Mesothelial cell of epicardium (in vitro differentiated cells): ENCODE measurements at places on chromosomes 2 and 18.

DNA sequence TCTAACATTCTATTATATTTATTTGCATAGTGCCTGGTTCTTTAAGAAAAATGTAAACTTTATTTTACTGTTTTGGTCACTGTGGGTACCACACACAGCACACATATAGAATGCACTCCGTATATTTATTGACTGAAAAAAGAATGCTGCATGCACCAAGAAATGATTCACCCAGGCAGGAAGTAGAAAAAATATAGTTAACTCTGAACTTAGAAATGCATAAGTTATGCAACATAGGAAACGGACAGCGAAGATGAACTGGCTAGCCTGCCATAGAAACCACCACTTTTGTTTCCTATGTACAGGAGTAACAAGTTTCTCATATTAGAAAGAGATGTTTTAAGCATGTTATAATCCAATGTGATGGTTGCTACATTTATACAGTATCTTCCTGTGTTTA lies 635.8 kb downstream of the DSC3 start:
- no peaks in the 10 kb centered on the region for H3K4me1 ChIP-seq
- H3K36me3 ChIP-seq, result peaks cover 7% of the 10 kb centered on the region
- no peak overlapping the region for H3K27ac ChIP-seq
- H3K4me3 ChIP-seq, result no peak overlapping the region

GRCh38 chr2:84457686-84458085 lies 1.4 kb downstream of the SUCLG1 start:
- DNase-seq, result no peak
- H3K27ac ChIP-seq, result no peak overlapping the region
- no peaks in the 10 kb centered on the region for H3K36me3 ChIP-seq
- no peaks in the 10 kb centered on the region for H3K27me3 ChIP-seq
- H3K4me1 ChIP-seq, result peaks cover 26% of the 10 kb centered on the region

DNA sequence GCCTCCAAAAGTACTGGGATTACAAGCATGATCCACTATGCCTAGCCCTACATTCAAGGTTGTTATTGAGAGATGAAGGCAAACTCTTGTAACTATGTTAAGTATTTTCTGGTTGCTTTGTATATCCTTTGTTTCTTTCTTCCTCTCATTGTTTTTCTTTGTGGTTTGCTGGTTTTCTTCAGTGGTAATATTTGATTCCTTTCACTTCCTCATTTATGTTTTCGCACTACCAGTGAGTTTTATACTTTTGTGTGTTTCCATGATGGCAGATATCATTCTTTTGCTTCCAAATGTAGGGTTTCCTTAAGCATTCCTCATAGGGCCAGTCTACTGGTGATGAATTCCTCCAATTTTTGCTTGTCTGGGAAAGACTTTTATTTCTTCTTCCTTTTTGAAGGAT lies 90.2 kb downstream of the NCK2 start:
- peaks cover 12% of the 10 kb centered on the region for H3K4me1 ChIP-seq
- no peak for DNase-seq
- H3K27me3 ChIP-seq, result no peaks in the 10 kb centered on the region
- no peak overlapping the region for H3K27ac ChIP-seq
- H3K36me3 ChIP-seq, result peaks cover 50% of the 10 kb centered on the region

DNA sequence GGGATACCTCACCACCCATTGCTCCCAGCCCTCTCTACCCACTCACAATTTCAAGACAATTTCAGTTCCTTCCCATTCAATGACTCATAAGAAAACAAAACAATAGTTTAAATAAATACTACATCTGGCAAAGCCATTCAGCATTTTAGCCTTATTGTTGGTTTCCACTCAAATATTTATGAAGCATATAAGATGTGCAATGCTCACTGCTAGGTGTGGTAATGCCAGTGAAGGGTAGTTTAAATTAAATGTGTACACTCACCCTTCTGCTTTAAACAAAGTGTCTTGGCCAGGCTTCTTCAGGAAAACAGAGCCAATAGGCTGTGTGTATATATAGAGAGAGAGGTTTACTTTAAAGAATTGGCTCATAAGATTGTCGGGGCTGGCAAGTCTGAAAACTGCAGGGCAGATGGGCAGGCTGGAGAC lies 37.0 kb downstream of the INO80C start:
- H3K4me1 ChIP-seq, result peaks cover 12% of the 10 kb centered on the region
- H3K36me3 ChIP-seq, result peaks cover under 1% of the 10 kb centered on the region
- no peaks in the 10 kb centered on the region for H3K27me3 ChIP-seq
- no peak for DNase-seq
- no peak overlapping the region for H3K4me3 ChIP-seq

- H3K27me3 ChIP-seq, result no peaks in the 10 kb centered on the region
- H3K36me3 ChIP-seq, result peaks cover 27% of the 10 kb centered on the region
- H3K4me3 ChIP-seq, result no peak overlapping the region
- no peaks in the 10 kb centered on the region for H3K4me1 ChIP-seq
- H3K27ac ChIP-seq, result no peak overlapping the region
Measured at GRCh38 chr2:212052412-212053159, 486.0 kb downstream of the ERBB4 start.

DNA sequence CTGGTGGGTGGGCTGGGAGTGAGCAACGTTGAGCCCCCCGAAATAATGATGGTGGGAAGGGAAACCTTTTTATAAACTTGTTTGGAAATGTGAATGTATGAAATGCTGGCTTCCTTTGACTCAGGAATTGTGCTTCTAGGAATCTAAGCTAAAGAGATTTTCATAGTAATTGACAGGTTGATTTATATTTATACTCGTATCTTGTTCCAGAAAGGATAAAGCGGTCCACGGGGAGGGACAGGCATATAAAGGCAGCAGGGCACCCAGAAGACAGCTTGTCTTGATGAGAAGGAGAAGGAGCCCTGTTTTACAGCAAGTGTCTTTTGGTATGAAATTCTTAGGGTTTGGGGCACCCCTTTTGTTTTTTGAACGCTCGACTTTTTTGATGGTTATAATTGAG lies 157.8 kb downstream of the AGAP1 start:
- no peaks in the 10 kb centered on the region for H3K27me3 ChIP-seq
- no peak for DNase-seq
- H3K4me1 ChIP-seq, result peaks cover 5% of the 10 kb centered on the region

GRCh38 chr18:2969695-2970094 lies 43.2 kb downstream of the LPIN2 start:
- no peaks in the 10 kb centered on the region for H3K27me3 ChIP-seq
- H3K4me3 ChIP-seq, result no peak overlapping the region
- H3K36me3 ChIP-seq, result peaks cover 8% of the 10 kb centered on the region
- H3K4me1 ChIP-seq, result peaks cover 47% of the 10 kb centered on the region
- DNase-seq, result no peak

DNA sequence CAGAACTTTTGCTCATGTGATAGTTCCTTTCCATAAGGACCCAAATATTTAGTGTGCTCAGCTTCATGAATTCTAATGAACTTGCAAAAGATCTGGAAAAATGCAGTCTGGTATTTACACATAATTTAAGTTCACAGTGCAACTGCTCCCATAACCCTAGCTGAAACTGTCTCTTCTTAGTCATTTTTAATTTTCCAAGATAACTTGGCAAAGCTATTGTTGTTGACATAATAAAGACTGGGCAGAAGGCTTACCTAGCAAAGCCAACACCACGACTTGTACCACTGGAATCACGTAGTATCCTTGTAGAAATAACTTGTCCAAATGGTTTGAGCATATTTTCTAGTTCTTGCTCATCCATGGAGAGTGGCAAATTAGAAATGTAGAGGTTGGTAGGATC lies 103.0 kb upstream of the ITGB6 start:
- DNase-seq, result no peak
- peaks cover 37% of the 10 kb centered on the region for H3K36me3 ChIP-seq
- no peaks in the 10 kb centered on the region for H3K27me3 ChIP-seq
- H3K27ac ChIP-seq, result no peak overlapping the region
- no peak overlapping the region for H3K4me3 ChIP-seq

DNA sequence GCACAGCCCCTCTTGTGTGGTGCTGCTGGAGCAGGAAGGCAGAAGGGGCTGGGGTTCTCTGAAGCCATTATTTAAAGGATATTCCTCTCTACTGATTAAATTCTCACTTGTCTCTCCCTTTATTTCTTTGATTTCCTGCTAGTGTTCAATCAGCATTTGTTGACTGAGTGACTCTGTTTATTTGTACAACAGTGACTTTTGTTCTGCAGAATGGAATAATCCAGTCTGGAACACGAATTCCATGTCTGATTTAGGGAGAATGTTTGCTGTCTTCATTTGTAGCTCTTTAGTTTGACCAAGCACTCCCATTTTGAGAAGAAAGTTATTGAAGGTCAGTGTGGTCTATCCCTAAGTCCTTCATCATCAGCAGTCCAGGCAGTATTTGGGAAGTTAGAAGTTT lies 141.2 kb downstream of the SETBP1 start:
- H3K4me3 ChIP-seq, result no peak overlapping the region
- H3K27me3 ChIP-seq, result no peaks in the 10 kb centered on the region
- DNase-seq, result no peak
- H3K36me3 ChIP-seq, result peaks cover 2% of the 10 kb centered on the region
- H3K27ac ChIP-seq, result no peak overlapping the region
- H3K4me1 ChIP-seq, result peaks cover 60% of the 10 kb centered on the region

DNA sequence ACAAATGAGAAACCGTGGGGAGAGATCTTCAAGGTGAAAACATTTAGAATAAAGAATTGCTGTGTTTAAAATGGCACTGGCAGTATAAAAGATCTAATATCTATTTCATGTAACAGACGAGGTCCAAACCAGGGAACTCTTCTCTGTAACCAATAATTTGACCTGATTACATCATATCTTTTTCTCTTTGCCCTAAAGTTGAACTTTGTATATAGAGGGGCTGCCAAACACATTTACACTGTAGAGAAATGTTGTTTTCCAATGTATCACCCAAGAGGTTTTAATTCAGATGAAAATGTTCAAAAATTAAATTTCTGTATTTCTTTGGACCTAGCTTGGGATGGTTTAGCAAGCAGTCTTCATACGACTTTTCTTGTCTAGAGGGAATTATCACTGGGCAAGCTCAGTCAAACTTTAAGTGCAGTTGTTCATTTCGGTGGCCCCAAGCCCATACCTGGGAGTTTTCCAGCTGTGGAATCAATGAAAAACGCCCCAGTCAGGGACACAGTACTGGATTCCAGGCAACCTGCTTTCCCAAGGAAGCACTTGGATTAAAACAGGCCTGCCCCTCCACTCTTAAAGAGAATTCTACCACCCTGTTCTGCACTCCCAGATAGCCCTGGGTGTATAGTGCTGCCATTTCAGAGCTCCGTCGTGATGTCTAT lies 208.5 kb upstream of the FN1 start:
- no peak overlapping the region for H3K27ac ChIP-seq
- no peak for DNase-seq
- H3K27me3 ChIP-seq, result no peaks in the 10 kb centered on the region
- H3K4me3 ChIP-seq, result no peak overlapping the region
